ENCODE measurements at places on chromosomes 1 and 21.
A peak's percentile ranks its signal among the peaks of the same experiment; 100 is the strongest.

- no peak for DNase-seq
Measured at GRCh38 chr1:117612517-117613248, 6.8 kb downstream of the TENT5C start.

GRCh38 chr1:152458384-152459185, 44.5 kb upstream of the CRNN start:
- peak; percentile 64 for DNase-seq

GRCh38 chr21:28936036-28936435, 56.6 kb downstream of the LTN1 start:
- DNase-seq = no peak

GRCh38 chr1:152954436-152954835, 7.4 kb downstream of the SPRR5 start:
- DNase-seq = no peak

DNA sequence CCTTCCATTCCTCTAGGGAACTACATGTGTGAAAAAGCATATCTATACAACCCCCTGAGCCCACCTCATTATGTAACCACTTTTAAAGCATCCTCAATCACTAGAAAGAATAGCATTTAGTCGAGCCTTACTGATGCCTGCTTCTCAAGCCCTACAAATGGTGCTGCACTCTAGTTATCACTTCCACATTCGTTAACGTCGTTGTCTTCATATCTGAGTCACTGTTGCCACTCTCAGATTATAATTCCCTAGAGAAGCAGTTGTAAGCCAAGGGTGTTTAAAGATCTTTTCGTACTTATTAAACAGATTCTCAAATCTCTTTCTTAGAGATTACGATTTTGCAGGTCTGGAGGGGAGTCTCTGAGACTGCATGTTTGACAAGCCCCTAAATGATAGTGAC, 16.5 kb downstream of the ATP1B1 start:
- no peak for DNase-seq

- DNase-seq = no peak
Measured at GRCh38 chr1:159914252-159915018, 10.9 kb downstream of the TAGLN2 start.

DNA sequence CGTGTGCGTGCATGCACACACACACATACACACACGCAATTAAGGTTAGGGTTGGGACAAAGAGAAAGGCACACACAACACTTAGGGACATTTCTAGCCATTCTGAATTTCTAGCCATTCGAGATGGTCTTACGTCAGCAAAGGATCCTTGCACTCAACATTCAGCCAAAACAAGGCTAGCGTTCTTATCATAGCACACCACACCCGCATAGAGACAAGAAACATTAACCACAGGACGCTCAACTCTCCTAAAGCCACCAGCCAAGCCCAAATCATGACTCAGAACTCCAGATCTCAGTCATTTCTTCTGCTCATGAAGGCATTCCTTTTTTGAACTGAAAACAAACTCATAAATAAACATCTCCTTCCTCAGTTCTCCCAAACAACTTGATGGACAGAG, 106.8 kb downstream of the LMO4 start:
- no peak for DNase-seq

DNA sequence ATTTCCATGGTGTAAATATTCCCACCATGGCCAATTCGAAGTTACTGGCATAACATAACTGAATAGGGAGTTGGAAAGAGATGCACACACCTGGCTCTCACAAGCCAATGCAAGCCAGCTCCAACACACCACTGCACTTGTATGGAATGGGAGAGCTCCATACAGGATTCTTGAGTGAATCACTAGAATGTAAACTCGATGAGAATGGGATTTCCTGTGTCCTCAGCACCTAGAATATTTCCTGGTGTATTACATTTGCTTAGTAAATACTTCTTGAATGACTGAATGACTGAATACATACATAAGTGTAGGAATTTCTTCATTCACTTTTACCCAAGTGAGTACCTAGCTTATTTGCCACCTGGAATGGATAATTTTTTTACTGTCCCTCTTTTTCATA, 16.2 kb upstream of the PPIE start:
- no peak for DNase-seq

- DNase-seq = no peak
Measured at GRCh38 chr1:83641206-83641658, 357.7 kb downstream of the TTLL7 start.

DNA sequence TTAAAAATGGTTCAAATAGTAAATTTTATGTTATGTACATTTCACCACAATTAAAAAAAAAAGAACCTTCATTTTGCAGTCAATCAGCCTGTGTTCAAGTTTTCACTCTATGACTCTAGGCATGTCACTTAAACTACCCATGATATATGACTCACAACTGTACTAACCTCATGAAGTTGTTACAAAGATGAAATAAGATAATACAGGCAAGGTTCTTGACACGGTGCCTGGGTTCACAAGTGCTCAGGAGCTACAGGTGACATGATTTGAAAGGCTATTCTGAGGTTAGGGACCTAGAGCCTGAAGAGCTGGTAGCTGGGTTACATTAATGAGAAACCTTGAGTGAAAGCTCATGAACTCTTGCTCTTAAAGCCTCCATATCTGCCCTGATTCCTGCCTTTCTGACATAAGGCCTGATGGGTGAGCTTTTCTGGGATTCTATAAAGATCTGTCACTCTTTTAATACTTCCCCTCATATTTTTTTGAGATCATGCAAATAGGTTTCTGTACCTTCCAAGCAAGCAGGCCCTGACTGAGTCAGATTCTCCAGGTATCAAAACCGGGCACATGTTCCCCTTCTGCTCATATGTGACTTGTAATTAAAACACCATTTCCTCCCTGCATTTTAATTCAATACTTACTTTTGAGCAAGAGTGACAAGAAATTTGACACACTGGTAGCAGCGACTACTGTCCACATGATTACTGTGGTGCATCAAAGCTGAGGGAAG, 34.0 kb downstream of the PCSK9 start:
- no peak for DNase-seq

GRCh38 chr1:88265606-88266005, 418.5 kb upstream of the PKN2 start:
- no peak for DNase-seq

GRCh38 chr1:160284220-160284781, 632 bp downstream of the PEX19 start:
- no peak for DNase-seq
